ENCODE measurements at places on chromosomes 7 and 10. TPM values are rescaled to one million over a fixed set of nuclear protein-coding genes. Genes with fewer than 3 reads are reported as not detected.

- DNase-seq: no peak
Observed at GRCh38 chr7:98553666-98554065, 63.4 kb upstream of the NPTX2 start.

GRCh38 chr7:3537210-3537875 lies 236.3 kb downstream of the SDK1 start:
- no peak for DNase-seq

The CYP2E1 gene
- 0.42 TPM for total RNA-seq

DNA sequence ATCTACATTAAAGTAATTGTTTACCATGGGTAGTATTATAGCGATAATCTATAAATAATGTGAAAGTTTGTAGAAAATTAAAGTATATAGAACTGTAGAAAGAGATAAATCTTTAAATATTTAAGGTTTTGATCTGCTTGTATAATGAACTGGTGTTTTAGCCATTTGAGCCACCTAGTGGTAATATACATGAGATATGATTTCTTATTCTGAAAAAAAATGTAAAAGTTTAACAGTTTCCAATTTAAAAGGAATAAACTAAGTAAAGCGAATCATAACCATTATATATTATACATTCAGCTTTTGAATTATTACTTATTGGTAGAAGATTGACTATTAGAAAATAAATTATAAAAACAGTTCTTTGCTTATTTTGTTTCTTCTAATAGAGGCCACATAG lies 91.2 kb downstream of the OTUD1 start:
- no peak for DNase-seq

- DNase-seq: no peak
Observed at GRCh38 chr10:93071674-93072224, 1.9 kb upstream of the CYP26A1 start.

DNA sequence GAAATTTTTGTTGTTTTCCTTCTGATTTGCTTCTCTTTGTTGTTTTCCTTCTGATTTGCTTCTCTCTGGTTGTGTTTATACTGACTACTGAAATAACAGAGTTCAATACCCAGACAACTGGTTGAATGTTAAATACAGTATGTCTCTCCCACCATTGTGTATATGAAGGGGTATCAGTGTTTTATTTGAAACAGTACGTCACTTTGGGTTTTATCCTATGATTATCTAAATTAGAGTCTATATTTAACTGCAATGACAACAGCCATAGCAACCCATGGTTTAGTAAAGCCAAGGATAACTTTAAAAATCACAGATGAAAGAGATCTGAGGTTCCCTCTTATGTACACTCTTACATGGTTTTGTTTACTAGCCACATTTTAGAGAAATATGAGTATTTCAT lies 141.3 kb downstream of the GNAT3 start:
- DNase-seq: no peak

The ZNF12 gene
- total RNA-seq: 12.8 TPM

DNA sequence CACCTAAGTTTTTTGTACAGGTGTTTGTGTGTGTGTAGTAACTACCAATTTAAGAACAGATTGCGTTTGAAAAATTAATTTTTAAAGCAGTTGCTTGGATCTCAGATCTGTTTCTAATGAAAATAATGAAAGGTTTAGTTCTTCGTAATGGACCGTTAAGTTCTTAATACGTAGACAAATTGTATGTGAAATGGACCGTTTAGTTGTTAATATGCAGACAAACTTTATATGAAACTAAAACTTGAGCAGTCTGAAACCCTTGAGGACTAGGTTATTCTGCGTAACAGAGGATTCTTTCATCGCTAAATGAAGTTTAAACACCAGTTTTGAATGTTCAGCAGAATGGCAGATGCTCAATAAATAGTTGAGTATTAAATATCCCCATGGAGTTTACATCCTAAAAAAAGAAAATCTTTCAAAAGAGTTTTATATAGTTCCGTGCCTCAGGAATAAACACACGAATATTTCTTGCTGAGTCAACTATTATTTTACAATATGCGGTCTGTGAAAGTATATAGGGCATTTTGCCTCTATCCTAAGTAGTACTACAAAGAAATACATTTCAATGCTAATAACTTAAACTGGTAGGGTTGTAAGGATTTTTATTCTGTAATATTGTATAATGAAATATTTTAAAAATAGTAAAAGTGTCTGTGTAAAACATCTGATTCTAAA lies 1.2 kb downstream of the DBF4 start:
- DNase-seq: no peak

- no peak for DNase-seq
Observed at GRCh38 chr7:124323597-124323996, 290.7 kb upstream of the TMEM229A start.

DNA sequence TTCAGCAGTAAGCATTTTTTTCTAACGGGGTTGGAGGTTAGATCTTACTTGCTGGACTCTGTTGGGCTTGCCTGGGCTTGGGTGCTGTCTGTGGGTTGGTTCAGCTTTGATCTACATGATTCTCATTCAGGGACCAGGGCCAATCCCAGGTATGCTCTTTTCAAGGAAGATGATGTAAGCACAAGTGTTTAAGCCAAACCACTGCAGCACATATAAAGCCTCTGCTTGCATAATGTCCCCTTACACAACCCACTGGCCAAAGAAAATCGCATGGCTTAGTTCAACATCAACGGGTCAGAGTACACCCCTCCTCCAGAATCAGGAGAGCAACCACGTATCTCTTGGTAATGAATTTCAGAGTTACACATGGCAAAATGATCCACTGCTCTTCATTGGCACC lies 83.9 kb downstream of the DNAJB9 start:
- DNase-seq: no peak

The EN2 gene
- not detected for total RNA-seq

DNA sequence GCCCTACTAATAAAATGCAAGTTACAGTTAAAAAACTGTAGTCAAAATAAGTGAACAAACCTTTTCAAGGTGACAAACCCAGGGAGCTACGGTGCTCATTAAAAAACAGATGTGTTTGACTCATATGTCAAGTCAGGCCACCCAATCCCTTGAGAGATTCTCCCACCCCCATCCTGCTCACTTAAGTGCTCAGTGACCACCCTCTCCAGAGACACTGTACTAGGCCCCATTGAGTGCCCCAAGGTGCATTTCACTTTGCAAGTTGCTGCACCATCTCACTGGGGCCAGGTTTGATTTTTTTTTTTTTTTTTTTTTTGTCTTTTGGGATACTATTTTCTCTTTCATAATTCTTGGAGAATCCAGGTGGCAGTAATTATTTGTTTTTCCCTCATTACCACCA lies 1.9 kb downstream of the ERV3-1 start:
- no peak for DNase-seq

DNA sequence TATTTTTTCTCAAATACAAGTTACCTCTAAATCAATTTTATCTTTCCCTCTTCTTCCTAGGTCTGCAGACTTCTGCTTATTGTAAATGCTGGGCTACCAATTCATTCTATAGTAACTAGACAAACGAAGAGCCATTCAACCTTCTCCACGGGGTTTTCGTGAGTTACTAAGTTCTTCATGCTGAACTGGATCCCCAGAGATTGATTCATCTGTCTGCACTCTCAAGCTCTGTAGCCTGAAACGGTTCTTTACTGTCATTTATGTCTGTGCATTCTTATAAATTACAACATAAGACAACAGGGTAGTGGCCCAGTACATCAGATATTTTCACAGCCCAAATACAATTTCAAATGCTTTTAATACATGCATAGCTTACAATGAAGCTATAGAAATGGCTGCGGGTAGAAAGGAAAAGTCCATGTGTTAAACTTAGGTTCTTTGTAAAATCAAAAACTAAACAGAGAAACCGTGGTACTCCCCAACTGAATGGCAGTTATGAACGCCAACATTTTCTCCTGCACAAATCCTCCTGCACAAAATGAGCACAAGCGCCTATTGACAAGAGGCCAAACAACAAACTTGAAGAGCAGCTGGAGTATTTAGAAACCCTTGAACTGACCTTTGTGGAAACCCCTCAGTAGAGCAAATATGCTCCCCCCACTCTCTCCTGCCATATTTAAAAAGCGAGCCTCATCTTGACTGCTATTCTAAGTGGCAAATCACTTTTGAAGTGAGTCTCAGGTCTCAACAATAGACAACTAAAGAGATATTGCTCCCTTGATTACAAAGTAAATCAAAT lies 20.7 kb downstream of the LAMB1 start:
- DNase-seq: no peak

- DNase-seq: no peak
Observed at GRCh38 chr10:98582363-98582762, 135.6 kb upstream of the HPS1 start.
